A172 (cell line): ENCODE measurements at places on chromosomes 11 and 22.

- DNase-seq, result no peak
These were observed 94.3 kb downstream of the GAB2 start for GRCh38 chr11:78323363-78323762.

DNA sequence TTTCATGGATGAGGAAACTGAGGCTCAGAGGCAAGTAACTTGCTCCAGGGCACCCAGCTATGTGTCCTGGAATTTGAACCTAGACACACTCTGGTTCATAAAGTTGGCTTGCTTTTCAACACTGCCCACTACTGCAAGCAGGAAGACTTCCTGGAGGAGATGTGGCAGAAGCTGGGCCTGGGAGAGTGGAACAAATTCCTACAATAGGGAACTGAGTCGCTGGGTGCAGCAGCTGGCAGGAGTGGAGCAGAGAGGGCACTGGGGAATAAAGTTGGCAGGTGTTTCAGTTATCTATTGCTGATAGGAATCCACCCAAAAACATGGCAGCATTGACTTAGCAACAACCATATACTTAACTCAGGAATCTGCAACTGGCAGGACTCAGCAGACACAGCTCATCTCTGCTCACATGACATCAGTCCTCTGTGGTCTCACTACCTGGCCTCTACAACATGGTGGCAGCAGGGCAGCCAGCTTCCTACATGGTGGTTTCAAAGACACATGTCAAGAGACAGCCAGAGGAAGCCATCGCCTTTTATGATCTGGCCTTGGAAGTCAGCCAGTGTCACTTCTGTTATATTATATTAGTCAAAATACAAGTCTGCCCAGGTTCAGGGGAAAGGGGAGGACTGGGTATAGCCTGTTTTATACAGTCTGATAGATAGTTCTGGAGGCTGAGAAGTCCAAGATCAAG, 10.6 kb upstream of the CARD10 start:
- DNase-seq, result no peak

GRCh38 chr22:22720724-22721261, 76.4 kb downstream of the GGTLC2 start:
- DNase-seq, result peak; percentile 9

DNA sequence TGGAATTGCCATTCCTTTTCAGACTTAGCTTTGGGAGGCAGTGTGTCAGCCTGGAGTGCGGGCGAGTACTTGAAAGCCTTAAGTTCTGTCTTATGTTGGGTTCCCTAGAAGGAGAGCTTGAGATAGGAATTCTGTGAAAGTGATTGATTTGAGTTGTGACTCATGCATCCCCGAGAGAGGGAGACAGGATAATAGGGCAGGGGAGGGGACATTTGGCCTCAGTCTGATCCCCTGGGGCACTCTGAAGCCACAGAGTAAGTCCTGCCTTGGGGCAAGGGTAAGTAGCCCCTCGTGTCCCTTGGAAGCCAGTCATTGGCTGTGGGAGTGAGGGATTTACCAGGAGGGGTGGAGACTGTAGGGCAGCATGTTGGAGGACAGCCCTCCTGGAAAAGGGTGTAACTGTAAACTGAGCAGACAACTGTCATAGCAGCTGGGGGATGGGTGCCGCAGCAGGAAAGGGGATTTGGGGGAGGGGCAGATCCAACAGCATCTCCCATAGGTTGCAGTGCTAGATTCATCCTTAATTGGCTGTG, 44.0 kb downstream of the KIAA1671 start:
- peak; percentile 91 for DNase-seq

DNA sequence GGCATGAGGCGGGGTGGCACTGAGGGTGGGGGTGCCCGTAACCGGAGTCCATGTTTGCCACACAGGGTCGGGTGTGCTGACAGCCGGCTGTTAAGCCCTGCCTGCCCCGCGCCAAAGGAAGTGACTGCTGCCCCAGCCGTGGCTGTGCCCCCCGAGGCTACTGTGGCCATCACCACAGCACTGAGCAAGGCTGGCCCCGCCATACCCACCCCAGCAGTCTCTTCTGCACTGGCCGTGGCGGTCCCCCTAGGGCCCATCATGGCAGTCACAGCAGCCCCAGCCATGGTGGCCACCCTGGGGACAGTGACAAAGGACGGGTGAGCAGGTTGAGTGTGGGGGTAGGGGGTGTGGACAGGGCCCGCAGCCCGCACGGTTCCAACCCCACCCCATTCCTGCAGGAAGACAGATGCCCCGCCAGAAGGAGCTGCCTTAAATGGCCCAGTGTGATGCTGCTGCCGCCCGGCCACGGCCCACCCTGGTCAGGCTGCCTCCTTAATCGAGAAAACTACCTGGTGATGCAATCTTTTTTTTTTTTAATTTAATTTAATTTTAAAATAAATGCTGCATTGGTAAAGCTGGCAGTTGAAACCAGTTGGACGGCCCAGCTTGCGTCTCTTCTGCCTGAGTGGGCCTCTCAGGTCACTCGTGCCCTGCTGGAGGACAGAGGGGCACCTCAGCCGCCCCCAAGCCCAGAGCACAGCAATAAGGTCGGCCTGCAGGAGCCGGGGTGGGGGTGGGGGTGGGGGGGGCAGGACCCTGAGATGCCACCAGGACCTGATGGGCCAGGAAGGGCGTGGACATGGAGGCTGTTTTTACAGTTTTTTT, 30.8 kb downstream of the SBF1 start:
- DNase-seq, result no peak

DNA sequence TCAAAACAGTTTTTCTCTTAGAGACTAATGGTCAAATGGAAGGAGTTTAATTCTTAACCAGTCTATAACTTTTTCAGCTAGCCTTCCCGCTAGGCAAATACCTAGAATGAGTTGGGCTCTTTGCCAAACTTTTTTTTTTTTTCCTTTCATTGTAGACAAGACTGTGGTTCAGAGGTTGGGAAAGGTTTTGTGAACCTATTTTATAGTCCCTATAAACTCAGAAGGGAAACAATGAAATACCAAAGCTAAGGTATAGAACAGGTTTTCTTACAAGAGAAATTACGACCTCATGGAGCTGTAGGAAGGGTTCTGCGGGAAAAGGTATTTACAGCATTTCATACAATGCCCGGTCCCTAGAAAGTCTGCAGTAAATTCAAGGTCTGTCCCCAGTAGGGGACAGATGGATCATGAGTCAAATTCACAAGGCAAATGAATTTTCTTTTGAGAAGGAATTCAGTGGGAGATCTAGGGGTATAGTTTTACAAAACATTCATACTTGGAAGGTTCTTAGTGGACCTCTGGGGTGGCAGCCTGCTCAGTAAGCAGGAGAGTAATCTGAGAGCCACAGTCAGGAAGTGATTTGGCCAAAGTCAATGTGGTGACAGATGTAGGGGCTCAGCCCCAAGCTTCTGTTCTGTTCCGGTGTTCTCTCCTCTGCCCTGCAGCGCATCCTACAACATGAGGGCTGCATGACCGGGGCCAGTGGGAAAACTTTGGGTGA, 146.8 kb downstream of the DBX1 start:
- DNase-seq, result no peak

DNA sequence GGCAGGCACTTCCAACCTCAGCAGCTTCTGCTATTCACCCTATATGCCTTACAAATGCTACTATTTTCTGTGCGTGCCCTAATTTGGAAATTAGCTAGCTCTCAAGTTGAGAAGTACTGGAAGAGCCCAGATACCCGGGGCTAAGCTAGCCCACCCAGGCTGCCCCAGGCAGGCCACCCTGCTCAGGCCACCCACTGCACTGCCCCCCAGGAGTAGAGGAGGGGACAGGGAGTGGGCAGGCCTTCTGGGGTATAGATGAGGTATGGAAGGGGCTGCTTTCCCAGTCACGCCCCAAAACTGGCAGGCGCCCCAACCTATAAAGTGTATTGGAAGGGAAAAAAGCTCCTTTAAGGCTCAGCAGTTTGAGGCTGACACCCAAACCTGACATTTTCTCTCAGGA, 43.5 kb downstream of the DRD2 start:
- no peak for DNase-seq

- DNase-seq, result no peak
These were observed 259.5 kb downstream of the CADM1 start for GRCh38 chr11:115244758-115245157.

GRCh38 chr11:130480711-130481140, 32.3 kb downstream of the ADAMTS15 start:
- DNase-seq, result no peak

DNA sequence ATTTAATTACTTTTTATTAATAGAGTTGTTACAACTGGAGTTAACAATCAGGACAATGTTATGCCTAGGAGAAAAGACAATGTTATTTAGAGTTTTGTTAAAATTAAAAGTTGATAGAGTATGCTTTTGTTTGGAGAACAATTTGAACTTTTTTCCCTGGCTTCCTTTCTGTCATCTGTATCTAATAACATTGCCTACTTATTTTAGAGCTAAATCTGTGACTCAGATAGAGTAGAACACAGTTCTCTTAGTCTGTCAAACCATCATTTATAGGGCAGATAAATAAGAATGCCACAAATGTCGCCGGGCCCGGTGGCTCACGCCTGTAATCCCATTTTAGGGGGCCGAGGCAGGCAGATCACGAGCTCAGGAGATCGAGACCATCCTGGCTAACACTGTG, 28.9 kb upstream of the YAP1 start:
- no peak for DNase-seq

- peak; percentile 46 for DNase-seq
These were observed 535.1 kb upstream of the ARHGAP42 start for GRCh38 chr11:100151944-100152343.

- no peak for DNase-seq
These were observed 50.2 kb downstream of the FLRT1 start for GRCh38 chr11:64085906-64086257.

DNA sequence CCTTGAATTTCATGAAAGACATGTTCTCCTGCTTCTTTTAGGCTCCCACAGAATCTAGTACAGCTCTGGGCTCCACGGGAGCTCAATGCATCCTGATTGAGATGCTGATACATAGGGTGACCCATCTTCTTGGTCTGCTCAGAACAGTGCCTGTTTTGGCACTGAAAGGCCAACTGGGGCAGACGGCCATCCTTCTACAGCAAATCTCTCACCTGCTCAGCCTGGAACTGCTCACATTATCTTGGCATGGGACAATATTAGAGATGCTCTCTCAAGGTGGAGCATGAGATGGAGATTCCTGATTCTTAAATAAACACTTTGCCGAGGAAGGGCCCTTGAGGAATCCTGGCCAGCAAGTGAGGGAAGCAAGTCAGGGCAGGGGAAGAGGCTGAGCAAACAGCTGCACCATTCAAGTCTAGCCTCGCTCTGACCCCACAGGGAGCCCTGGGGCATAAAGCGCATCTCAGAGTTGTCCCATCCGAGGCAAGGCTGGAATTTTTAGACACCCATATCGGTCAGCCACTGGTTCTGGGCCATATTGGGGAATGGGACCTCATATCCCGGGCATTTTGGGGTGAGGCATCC, 58.4 kb upstream of the CSNK2A3 start:
- DNase-seq, result no peak

DNA sequence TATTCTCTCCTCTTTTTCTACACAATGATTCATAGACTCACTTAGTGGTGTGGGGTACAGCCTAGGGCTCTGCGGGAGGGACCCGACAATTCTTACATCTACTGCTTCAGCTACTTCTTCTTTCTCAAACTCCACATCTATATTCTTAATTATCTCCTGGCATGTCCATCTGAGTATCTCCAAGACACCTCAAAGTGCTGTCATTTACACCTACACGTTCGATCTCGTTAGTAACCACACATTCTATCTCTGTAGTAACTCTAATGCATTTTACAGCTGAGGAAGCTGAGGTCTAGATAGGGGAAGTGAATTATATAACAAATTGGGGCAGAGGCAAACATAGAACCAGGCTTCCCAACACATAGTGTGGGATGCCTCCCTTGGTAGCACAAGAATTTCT, 27.7 kb upstream of the RRM1 start:
- DNase-seq, result no peak

DNA sequence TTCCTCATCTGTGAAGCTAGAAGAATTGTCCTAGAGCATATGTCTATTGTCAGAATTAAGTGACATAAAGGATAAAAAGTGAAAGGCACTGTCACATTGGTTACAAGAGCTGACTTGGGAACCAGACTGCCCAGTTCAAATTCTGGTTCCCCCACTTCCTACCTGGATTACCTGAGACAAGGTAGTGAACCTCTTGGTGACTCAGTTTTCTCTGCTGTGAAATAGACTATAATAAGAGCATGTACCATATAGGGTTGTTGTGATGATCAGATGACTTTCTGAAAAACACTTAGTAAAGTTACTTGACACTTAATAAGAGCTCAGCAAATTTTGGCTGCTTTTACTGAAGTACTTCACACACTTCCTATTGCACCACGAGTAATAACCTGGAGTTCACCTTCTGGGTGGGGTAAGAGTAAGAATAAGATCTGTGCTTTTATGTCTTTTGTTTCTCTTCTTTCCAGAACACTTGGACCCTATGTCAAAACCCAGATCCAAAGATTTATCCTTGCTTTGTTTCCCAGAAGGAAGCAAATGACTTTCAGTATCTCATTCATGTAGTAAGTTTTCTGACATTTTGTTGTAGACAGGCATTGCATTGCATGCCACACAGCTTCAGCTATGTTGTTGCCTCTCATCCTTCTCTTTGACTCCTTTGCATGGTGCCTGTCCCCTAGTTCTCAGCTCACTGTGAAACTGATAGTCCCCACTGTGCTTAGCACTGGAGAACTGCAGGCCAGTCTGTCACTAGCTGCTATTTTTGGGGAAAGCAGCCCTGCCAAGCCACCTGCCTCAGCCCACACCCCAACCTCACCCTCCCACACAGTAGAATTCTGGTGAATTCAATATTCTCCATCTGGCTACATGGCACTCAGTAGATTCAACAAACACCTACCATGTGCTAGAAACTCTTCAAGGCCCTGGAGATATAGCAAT, 121.8 kb upstream of the POU2AF2 start:
- DNase-seq, result no peak

DNA sequence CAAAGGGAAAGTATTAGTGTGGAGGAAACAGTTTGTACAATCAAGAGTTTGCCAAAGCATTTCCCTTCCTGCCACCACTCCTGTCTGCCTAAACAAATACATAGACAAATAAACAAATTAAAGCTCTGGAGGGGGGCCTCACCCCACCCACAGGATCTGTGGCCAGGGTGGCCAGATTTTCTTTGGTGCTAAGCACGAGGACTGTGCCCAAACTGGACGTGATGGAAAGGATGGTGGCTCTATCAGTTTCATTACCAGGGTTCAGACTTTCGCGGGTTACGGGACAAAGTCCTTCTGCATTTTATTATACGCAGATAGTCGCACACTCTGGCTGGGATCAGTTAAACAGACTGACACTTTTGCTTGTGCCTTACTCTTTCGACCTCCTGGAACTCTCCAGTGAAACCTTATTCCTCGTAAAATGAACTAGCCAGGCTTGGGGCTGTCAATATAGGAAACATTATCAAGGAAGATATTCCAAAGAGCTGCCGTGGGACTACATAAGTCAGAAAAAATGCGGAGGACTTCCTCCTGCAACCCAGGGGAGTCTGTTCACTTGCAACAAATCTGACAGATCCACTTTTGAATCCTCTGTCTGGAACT, 11.2 kb downstream of the BARX2 start:
- DNase-seq, result no peak

GRCh38 chr11:24078018-24078417, 418.8 kb upstream of the LUZP2 start:
- DNase-seq, result no peak

GRCh38 chr11:24805671-24806070, 308.8 kb downstream of the LUZP2 start:
- DNase-seq, result no peak
